ENCODE measurements at places on chromosomes 4 and X.

GRCh38 chr4:129645461-129645860, 549.5 kb downstream of the C4orf33 start:
- DNase-seq: no peak
- H3K4me3 ChIP-seq: no peak overlapping the region
- no peaks in the 10 kb centered on the region for H3K36me3 ChIP-seq
- H3K27ac ChIP-seq: no peak overlapping the region
- no peaks in the 10 kb centered on the region for H3K27me3 ChIP-seq

- no peak for DNase-seq
- H3K27me3 ChIP-seq: no peaks in the 10 kb centered on the region
- no peak overlapping the region for H3K27ac ChIP-seq
- no peaks in the 10 kb centered on the region for H3K4me1 ChIP-seq
Measured at GRCh38 chrX:68139791-68140190, 293.5 kb downstream of the OPHN1 start.

GRCh38 chr4:154958621-154959358, 177.7 kb downstream of the RBM46 start:
- no peaks in the 10 kb centered on the region for H3K4me1 ChIP-seq

- no peak overlapping the region for H3K27ac ChIP-seq
- H3K27me3 ChIP-seq: peaks cover 86% of the 10 kb centered on the region
- peaks cover 37% of the 10 kb centered on the region for H3K4me1 ChIP-seq
- H3K36me3 ChIP-seq: peaks cover 3% of the 10 kb centered on the region
Measured at GRCh38 chr4:104494185-104494584, 509 bp downstream of the CXXC4 start.

DNA sequence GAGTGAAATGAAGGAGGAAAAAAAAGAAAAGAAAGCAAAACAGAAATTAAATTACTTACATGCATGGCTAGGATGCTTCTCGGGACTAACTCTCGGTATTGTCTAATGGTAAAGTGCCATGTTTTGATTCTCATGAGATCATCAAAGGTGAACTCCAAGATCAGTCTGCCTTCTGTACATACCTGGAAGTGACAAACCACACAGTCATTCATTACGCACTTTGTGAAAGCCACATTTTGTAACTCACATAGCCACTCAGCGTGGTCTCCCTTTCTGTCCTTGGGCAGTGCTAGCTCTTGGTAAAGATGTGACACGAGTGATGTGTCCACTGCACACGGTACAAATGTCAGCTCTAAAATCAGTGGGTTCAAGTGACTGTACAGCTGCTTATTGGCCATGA, 309.8 kb downstream of the LDB2 start:
- no peak overlapping the region for H3K27ac ChIP-seq
- no peak overlapping the region for H3K4me3 ChIP-seq
- DNase-seq: no peak
- H3K4me1 ChIP-seq: no peaks in the 10 kb centered on the region
- no peaks in the 10 kb centered on the region for H3K27me3 ChIP-seq
- no peaks in the 10 kb centered on the region for H3K36me3 ChIP-seq

- no peaks in the 10 kb centered on the region for H3K4me1 ChIP-seq
- no peaks in the 10 kb centered on the region for H3K27me3 ChIP-seq
- H3K36me3 ChIP-seq: no peaks in the 10 kb centered on the region
- H3K27ac ChIP-seq: no peak overlapping the region
- no peak for DNase-seq
Measured at GRCh38 chr4:103915224-103915869, 195.6 kb upstream of the TACR3 start.

GRCh38 chr4:182179751-182180150, 63.5 kb upstream of the TENM3 start:
- H3K36me3 ChIP-seq: no peaks in the 10 kb centered on the region
- H3K27me3 ChIP-seq: peaks cover 5% of the 10 kb centered on the region
- H3K27ac ChIP-seq: no peak overlapping the region

DNA sequence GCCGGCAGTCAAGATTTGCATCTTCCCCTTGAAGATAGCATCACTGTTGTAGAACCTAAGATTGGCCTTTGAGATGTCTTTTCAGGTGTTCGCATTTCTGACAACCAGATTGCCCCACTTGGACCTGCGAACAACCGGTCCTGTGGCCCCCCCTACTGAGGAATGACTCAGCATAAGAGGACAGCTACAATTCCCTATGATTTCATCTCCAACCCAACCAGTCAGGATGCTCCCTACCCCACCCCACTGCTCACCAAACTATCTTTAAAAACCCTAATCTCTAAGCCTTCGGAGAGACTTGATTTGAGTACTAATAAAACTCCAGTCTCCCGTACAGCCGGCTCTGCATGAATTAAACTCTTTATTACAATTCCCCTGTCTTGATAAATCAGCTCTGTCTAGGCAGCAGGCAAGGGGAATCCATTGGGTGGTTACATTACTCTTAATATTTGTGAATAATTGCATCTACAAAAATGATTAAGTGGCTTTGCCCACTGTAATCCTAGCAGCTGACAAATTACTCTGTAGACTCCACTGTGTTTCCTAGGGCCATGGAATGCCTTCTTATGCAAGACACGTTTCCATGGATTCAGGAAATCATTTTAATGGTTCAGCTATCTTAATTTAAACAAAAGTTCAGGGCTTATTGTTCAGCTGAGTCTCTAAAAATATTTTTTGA, 95.4 kb downstream of the GPR143 start:
- H3K4me3 ChIP-seq: no peak overlapping the region
- peaks cover 13% of the 10 kb centered on the region for H3K36me3 ChIP-seq
- H3K27ac ChIP-seq: no peak overlapping the region
- H3K27me3 ChIP-seq: no peaks in the 10 kb centered on the region

- DNase-seq: no peak
- no peak overlapping the region for H3K4me3 ChIP-seq
- no peaks in the 10 kb centered on the region for H3K27me3 ChIP-seq
- no peak overlapping the region for H3K27ac ChIP-seq
Measured at GRCh38 chr4:94641702-94642560, 115.8 kb upstream of the BMPR1B start.

DNA sequence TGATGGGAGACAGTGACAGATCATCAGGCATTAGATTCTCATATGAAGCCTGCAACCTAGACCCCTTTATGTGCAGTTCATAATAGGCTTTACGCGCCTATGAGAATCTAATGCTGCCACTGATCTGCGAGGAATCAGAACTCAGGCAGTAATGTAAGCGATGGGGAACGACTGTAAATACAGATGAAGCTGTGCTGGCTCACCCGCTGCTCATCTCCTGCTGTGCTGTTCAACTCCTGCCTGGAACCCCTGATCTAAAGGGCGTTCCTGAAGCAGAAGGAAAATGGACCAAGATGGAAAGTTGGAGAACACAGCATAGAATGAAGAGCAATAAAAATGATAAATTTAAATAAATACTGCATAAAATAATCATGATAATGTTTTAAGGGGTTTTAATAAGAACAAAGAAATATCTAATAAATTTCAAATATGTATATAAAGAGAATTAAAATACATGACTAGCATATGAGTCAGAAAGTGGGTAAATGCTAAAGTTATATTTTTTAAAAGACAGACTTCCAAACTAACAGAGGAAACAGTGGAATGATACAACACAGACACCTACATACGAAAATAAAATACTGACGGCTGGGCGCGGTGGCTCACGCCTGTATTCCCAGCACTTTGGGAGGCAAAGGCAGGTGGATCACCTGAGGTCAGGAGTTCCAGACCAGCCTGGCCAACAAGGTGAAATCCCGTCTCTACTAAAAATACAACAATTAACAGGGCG, 59.2 kb downstream of the RBM47 start:
- H3K27me3 ChIP-seq: peaks cover 3% of the 10 kb centered on the region
- no peak for DNase-seq
- H3K36me3 ChIP-seq: no peaks in the 10 kb centered on the region
- no peak overlapping the region for H3K27ac ChIP-seq

- no peak overlapping the region for H3K4me3 ChIP-seq
- H3K36me3 ChIP-seq: no peaks in the 10 kb centered on the region
- H3K27me3 ChIP-seq: no peaks in the 10 kb centered on the region
- DNase-seq: no peak
Measured at GRCh38 chrX:14352511-14352910, 176.8 kb upstream of the GLRA2 start.

DNA sequence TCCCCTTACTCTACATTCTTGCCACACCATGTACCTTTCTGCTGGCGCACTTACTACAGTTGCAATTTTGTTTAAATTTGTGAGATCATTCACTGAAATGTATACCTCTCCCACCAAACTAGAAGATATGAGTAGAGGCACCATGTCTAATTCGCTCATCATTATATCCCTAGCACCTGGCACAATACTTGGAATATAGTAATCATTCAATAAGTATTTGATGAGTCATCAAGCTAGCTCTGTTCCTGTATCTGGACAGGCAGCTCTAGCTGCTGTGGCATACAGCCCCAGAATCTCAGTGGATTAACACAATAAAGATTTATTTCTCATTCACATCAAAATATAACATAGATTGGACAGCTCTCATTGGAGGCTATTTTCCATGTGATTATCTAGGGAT, 245.9 kb downstream of the IDS start:
- no peak overlapping the region for H3K4me3 ChIP-seq
- no peak for DNase-seq
- no peak overlapping the region for H3K27ac ChIP-seq
- no peaks in the 10 kb centered on the region for H3K4me1 ChIP-seq

- no peak overlapping the region for H3K27ac ChIP-seq
- no peak for DNase-seq
- peaks cover 3% of the 10 kb centered on the region for H3K36me3 ChIP-seq
Measured at GRCh38 chrX:46653482-46653881, 79.9 kb downstream of the CHST7 start.

GRCh38 chr4:120000591-120001296, 65.9 kb downstream of the MAD2L1 start:
- DNase-seq: no peak
- no peak overlapping the region for H3K4me3 ChIP-seq
- H3K27ac ChIP-seq: no peak overlapping the region
- H3K36me3 ChIP-seq: no peaks in the 10 kb centered on the region

GRCh38 chr4:16991450-16991849, 93.0 kb upstream of the LDB2 start:
- no peak for DNase-seq
- H3K4me3 ChIP-seq: no peak overlapping the region
- H3K4me1 ChIP-seq: no peaks in the 10 kb centered on the region
- no peaks in the 10 kb centered on the region for H3K36me3 ChIP-seq

DNA sequence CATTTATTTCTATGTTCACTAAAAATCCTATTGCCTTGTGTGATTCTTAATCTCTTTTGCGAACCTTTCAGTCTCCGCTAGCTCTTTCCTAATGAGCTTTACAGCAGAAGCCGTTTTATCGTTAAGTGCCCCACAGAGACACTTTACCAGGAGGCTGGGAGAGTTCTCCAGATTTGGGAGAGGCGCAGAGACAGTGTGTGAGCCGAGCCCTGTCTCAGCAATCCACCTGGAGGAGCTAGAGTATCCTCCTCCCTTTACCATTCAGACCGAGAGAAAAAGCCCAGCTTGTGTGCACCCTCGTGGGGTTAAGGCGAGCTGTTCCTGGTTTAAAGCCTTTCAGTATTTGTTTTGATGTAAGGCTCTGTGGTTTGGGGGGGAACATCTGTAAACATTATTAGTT, 54.9 kb upstream of the MTM1 start:
- H3K27ac ChIP-seq: no peak overlapping the region
- H3K27me3 ChIP-seq: no peaks in the 10 kb centered on the region
- no peak for DNase-seq
- H3K4me1 ChIP-seq: no peaks in the 10 kb centered on the region
- no peak overlapping the region for H3K4me3 ChIP-seq

DNA sequence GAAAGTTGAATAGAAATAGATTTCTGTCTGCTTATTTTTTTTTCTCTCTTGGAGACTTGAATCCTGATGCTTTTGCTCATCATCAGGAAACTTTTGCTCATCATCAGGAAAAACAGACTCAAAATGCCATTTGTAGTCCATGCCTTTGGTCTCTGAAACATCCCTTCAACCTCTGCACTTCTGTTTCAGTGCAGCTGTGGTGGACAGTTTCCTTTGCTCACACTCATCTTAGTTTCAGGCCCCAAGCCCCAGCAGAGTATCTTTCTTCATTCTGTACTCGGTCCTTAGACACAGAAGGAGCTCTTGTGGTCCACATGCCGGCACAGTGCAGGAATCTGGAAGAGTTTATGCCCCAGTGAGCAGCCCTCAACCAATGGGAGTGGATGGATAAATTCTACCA, 337.9 kb downstream of the PPP3CA start:
- H3K4me3 ChIP-seq: no peak overlapping the region
- no peak overlapping the region for H3K27ac ChIP-seq
- no peaks in the 10 kb centered on the region for H3K36me3 ChIP-seq
- H3K27me3 ChIP-seq: peaks cover 9% of the 10 kb centered on the region

DNA sequence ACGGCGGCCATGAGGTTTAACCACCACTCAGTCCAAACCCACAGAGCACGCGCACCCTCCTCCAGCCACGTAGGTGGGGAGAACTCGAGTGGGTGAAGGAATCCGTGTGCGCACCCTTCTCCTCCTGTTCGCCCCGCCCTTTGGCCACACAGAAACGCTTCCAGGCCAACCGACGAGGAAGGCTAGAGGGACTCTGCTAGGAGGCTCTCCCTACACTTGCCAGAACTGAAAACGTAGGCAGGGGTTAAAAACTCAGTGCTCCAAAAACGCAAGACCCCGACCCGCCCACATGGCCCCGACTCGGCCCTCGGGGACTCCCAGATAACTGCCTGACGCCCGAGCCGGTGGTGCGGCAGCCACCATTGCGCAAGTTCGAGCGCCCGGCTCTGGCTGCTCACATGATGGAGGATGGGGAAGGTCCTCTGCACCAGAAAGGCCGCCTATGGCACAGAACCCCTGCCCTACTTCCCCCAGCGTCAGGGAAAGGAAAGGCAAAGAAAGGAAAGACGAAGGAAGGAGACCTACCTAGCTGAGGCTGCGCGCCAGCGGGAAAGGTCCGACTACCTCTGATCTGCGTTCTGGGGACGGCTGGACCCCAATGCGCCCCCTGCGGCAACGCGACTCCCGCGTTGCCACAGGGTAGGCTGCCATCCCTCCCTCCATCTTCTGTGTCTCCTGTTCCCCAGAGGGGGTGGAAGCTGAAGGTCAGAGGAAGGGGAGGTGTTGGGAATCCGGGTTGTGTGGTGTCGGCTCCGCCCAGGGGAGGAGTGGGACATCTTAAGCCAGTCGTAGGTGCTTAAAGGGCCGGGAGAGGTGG, 201.9 kb upstream of the AGTR2 start:
- no peak for DNase-seq
- no peak overlapping the region for H3K4me3 ChIP-seq
- H3K36me3 ChIP-seq: no peaks in the 10 kb centered on the region
- peaks cover 4% of the 10 kb centered on the region for H3K27me3 ChIP-seq

DNA sequence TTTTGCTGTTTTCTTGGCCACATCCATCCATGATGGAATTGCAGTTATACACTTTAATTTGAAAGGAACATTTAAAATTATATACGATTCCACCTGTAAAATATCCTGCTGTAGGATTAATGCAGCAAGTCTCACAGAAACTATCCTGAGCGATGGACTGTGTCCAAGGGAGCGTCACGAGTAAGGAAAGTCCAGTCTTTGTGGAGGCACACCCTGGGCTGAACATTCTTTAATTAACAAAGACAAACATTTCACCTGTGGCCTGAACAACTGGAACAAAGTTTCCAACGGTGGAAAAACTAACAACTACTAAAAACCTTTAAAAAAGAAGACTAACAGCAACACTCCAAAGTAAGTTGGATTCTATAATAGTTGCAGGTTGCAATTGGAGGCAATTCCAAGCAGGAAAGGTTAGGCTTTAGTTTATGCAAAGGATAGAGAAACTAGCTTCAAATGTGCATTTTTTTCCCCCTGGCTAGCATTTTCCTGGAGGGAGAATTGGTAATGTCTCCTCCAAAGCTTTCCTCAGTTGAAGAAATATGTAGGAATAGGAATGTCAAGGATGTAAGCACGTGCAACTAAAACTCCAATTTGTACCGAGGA, 11.0 kb downstream of the EREG start:
- no peaks in the 10 kb centered on the region for H3K36me3 ChIP-seq
- no peak for DNase-seq
- H3K4me3 ChIP-seq: no peak overlapping the region
- peaks cover 9% of the 10 kb centered on the region for H3K27me3 ChIP-seq
- no peak overlapping the region for H3K27ac ChIP-seq
